Stimulated activated CD4-positive, alpha-beta T cell treated with anti-CD3 and anti-CD28 coated beads, Interleukin-4, amount 100 ng/mL, for 1 hour (primary cell): ENCODE measurements at places on chromosomes 4 and X.

DNA sequence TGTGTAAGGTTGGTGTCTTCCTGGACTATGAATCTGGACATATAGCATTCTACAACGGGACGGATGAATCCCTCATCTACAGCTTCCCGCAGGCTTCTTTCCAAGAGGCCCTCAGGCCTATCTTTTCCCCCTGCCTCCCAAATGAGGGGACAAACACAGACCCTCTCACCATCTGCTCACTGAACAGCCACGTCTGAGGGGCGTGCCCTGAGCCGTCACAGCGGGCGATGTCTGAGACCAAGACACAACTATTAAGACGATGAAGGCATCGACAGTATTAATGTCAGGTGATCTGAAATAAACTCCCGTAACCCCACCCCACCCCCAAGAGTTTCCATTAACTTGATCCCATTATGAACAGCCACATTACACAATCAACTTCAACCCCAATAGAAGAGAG is 7.9 kb downstream of the TRIML1 start:
- DNase-seq: no peak

- DNase-seq: no peak
These were observed 52.6 kb upstream of the UNC5C start for GRCh38 chr4:95601356-95601755.

DNA sequence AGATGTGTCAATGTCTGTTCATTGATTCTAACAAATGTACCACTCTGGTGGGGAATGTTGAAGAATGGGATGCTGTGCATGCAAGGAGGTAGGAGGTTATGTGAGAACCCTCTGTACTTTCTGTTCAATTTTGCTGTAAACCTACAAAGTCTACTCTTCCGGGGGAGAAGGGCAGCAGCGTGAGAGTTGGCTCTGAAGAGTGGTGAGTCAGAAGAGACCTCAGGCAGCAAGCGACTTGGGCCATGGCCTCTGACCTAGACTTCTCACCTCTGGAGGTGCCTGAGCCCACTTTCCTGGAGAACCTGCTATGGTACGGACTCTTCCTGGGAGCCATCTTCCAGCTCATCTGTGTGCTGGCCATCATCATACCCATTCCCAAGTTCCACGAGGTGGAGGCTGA is 26.7 kb downstream of the MANBA start:
- DNase-seq: no peak

DNA sequence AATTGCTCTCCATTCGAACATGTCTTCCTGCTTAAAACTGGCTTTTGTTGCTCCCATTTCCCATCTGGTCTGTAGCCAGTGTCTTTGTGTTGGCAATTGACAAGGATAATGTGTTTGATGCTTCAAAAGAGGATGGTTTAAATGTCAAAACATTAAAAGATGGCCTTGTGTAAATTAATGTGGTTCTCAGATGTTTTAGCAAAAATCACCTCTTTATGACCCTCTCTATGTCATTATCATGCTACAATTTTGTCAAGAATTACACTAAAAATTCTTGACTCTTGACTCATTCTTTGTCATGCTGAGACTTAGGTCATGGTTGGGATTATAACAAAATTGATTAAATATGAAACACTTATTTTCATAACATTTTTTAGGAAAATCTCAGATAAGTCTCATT is 47.4 kb downstream of the TMEM131L start:
- DNase-seq: no peak

GRCh38 chrX:48802089-48802904 is 430 bp downstream of the HDAC6 start:
- peak; percentile 55 for DNase-seq

- DNase-seq: no peak
These were observed 23.9 kb upstream of the MXD4 start for GRCh38 chr4:2285613-2286381.

DNA sequence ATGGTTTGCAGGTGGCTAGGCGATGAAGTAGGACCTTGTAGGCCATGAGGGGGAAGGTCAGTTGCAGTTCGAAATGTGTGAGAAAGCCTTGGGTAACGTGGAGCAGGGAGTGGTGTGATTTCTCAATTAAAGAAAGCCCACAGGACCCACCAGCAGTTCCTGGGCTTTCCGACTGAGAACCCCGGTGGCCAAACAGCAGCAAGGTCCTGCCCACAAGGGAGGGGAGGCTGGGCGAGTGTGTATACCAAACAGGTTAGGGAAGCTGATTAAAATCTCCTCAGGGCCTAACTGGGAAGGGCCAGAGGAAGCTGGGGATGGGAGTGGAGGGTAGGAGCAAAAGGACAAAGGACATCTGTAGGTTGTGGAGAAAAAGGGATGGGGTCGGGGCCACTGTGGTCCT is 2.4 kb downstream of the ATP6AP1 start:
- DNase-seq: no peak

- DNase-seq: no peak
These were observed 68.7 kb downstream of the KLHL8 start for GRCh38 chr4:87151730-87152129.

DNA sequence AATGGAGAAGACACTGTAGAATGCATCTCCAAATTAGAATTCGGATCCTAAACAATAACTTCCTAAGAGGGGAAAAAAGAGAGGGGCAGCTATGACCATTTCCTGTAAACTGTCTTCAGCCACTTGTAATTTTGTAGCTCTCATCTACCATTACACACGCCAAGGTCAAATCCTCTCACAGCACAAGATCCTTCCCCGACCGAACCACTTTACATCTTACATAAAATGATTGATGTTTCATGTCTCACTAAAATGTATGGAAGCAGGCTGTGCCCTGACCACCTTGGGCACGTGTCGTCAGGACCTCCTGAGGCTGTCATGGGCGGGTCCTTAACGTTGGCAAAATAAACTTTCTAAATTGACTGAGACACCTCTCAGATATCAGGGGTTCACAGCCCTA is 24.1 kb upstream of the PBDC1 start:
- DNase-seq: peak; percentile 19

DNA sequence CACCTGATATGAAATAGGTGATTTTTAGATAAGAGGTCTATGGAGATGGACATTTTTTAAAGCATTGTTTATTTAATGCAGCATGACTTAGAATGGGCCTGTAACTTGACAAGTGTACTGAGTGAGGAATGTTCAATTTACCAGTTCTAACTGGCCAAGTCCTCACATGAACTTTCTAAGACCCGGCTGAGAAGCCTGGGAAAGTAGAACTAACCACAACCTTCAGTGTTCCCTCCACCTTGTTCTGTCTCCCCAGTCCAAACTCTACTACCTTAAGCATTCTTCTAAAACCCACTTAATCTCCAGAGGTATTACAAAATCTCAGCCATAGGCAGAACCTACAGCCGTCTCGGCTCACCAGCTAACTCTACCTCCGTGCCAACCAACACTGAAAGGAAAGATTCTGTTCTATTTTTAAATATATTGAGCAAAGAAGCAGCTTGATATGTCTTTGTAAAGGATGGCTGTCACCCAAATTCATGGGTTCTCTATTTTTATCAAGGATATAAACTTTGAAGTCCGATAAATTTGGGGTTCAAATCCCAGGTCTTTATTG is 6.8 kb downstream of the PPARGC1A start:
- no peak for DNase-seq

DNA sequence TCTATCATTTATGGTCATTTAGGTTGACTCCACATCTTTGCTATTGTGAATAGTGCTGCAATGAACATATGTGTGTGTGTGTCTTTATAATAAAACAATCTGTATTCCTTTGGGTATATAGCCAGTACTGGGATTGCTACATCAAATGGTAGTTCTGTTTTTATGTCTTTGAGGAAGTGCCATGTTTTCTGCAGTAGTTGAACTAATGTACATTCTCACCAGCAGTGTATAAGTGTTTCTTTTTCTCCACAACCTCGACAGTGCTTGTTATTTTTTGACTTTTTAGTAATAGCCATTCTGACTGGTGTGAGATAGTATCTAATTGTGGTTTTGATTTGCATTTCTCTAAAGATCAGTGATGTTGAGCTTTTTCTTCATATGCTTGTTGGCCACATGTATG is 80.5 kb downstream of the ARHGAP6 start:
- DNase-seq: no peak

DNA sequence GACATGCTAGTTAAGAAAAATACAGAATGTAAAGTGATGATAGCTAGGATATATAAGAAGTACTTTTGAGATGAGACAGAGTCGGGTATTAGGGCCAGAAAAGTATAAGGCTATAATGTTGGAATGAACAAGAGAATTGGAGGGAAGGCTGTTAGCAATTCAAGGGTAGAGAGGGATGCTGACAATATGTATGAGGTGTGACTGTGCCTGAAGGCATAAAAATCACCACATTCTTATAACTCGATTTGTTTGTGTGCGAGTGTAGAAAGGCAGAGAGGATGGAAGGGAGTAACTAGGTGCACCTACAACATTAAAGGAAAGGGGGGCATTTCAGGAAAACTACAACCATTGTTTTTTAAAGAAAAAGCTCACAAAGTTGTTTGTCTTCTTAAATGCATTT is 86.0 kb downstream of the FAT4 start:
- DNase-seq: no peak

DNA sequence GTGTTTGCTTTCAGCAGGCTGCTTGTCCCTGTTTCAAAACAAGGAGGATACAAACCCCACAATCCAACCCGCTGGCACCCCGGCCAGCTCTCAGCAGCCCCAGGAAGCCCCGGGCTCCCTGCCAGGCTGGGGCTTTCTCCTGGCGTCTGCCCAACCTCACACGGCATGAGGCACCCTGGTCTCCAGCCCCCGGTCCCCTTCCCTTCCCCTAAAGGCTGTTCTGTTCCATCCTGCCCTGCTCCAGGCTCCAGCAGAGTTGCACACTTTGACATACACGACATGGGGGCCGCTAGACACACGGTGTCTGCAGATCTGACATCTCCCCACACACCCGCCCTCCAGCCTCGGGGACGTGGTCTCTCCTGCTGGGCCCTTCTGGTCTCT is 107.7 kb upstream of the ADRA2C start:
- no peak for DNase-seq

- DNase-seq: no peak
These were observed 439.6 kb downstream of the INPP4B start for GRCh38 chr4:142406499-142406835.

GRCh38 chrX:47293106-47293505 is 60.3 kb downstream of the USP11 start:
- no peak for DNase-seq

DNA sequence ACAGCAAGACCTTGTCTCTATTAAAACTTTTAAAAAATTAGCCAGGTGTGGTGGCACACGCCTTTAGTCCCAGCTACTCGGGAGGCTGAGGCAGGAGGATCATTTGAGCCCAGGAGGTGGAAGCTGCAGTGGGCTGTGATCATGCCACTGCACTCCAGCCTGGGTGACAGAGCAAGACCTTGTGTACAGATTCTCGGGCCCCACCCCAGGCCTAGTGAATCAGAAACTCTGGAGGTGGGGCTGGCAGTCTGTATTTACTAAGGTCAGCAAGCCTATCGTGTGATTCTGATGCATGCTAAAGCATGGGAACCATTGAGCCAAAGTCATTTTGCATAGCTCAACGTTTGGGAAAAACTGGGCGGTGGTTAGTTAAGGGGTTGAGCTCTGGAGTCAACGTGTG is 3.5 kb downstream of the S100G start:
- no peak for DNase-seq

DNA sequence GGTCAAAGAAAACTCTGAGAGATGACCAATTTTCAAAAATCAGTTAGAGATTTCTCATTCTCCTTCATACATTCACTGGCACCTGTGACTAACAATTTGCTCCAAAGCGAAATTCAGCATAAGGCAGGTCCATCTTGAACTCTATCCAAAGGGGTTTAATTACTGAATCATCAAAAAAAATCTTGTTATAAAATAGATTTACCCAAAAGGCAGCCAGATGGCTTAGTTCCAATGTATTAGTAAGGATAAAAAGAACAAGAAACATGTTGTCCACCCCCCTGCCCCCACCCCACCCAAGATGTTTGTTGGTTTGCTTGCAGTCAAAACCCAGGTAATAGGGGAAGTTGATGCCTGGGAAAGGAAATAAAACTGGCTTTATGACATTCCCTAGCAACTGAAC is 200.3 kb downstream of the ANTXR2 start:
- DNase-seq: no peak

GRCh38 chr4:90824266-90825150 is 697.3 kb downstream of the CCSER1 start:
- DNase-seq: no peak

DNA sequence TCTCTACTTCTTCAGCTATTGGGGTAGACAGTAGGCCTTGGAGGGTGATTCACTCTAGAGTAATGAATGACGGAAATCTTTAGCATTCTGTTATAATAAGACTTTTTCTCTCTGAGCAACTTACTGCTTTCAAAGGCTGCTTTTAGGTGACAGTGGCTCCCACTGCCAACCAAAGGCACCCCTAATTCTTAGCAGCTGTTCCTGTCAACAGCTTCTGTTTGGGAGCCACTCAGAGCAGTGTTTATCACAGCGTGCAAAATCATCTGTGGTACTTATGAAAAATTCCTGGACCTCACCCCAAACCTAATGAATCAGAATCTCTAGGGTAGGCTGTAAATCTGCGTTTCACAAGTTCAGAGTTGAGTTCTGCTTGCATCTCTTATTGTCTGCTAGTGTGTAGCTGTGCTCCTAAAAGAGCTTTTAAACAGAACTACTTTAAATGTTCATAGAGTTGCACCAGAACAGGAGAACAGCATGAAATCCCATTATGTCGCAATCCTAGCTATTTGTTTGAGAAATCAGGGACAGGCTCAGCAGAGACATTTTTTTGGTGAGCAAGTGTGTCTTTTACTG is 52.8 kb upstream of the POU4F2 start:
- DNase-seq: no peak

DNA sequence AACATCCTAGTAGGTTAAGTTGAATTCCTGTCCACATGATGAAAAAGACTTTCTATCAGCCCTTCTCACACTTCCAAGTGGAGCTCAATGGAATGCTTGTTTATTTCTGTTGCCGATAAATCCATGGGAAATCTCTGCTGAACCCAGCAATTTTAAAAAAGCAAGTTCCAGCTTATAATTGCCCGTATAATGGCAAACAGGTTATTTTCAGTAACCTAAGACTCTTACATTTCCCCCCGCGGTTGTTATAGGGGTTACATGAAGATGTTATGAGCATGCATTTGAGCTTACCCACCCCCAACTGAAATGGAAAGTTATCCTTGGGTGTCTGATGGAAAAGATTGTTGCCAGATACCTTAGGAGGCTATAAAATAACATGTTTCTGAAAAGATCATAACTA is 136.2 kb downstream of the PALLD start:
- no peak for DNase-seq

GRCh38 chr4:17092736-17093437 is 194.4 kb upstream of the LDB2 start:
- no peak for DNase-seq
